ENCODE measurements at places on chromosomes 6 and 20. TPM values are rescaled to one million over a fixed set of nuclear protein-coding genes. Genes with fewer than 3 reads are reported as not detected.

- no peak for DNase-seq
Observed at GRCh38 chr6:105500693-105501092, 97.8 kb upstream of the PREP start.

GRCh38 chr6:38100380-38100779 lies 280.9 kb downstream of the ZFAND3 start:
- DNase-seq: no peak

The KIF25 gene
- not detected for total RNA-seq

DNA sequence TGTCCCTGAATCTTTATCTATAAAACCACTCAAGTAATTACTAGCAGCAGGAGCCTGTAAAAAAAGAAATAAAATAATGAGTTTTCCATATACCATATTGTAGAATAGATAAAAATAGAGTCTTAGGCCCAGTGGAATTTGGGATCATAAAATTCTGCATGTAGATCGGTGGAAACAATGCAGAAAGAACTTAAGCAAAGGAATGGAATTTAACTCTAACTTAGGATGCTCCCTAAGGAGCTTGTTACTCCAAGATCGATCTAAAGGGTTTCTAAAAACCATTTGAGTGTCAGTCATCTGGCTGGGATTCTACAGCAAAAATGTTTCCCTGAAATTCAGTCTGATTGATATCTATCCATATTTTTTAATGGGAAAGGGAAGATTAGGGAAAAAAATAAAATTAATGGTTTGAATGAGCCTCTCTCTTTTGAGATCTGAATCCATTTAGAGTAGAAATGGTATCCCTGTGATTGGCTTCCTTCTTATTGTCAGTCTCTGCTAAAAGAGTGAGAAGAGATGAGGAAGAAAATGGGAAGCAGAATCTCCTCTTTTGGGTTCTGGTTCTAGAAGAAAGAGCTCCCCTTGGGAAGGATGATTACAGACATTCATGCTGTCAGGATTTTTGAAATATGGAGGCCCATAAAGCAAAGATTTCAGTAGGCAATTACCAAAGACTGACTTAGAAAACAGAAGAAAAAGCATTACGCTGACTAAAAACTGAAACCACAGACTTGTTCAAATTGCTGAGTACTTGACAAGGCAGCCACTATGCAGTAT lies 564.3 kb upstream of the MARCKS start:
- no peak for DNase-seq

The TP53TG5 gene
- not detected for total RNA-seq

GRCh38 chr6:129124347-129124746 lies 241.4 kb downstream of the LAMA2 start:
- no peak for DNase-seq

The OVOL2 gene
- total RNA-seq: not detected

- no peak for DNase-seq
Observed at GRCh38 chr6:44049989-44050871, 77.0 kb downstream of the MRPL14 start.

- no peak for DNase-seq
Observed at GRCh38 chr20:46563170-46563859, 12.9 kb upstream of the OCSTAMP start.

Data from CD8-positive, alpha-beta memory T cell (primary cell).